Uterus (tissue), 4 donors: ENCODE measurements at places on chromosomes 2 and 18. TPM values are rescaled to one million over a fixed set of nuclear protein-coding genes. Genes with fewer than 3 reads are reported as not detected.

GRCh38 chr2:75055142-75055819 is 96.8 kb downstream of the POLE4 start:
- DNase-seq: no peak

Gene SLC9A4
- 1.2 TPM for total RNA-seq

- DNase-seq: no peak
These were observed 12.3 kb upstream of the SMAD7 start for GRCh38 chr18:48962994-48963561.

DNA sequence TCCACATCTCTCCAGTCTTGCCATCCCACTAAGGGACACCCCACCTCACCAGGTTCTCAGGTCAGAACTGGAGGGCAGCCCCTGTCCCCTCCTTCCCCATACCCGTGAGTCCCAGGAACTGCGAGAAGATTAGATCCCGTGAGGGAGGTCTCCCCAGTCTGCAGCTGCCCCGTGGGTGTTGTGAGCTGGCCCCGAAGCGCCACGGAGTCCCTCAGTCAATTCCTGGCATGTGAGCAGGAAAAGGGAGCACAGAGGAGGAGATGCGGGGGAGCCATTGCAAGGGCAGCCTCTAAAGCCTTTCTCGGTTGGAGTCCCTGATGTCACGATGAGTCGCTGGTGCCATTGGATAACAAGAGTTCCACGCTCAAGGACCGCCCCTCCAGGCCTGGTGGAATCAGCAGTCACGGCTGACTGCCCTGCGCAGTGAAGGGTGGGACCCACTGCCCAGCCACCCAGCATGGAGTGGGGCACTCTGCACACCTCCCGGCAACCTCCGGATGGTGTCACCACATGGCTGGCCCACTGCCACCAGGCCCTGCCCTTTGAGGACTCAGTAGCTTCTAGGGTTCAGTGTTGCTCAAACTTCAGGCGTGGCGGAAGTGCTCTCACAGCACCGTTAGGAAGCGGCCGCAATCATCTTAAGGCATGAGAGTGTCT is 434.9 kb upstream of the MYT1L start:
- no peak for DNase-seq

GRCh38 chr2:109312902-109313301 is 183.9 kb downstream of the SH3RF3 start:
- no peak for DNase-seq

Gene FAP
- total RNA-seq: 21.2 TPM

DNA sequence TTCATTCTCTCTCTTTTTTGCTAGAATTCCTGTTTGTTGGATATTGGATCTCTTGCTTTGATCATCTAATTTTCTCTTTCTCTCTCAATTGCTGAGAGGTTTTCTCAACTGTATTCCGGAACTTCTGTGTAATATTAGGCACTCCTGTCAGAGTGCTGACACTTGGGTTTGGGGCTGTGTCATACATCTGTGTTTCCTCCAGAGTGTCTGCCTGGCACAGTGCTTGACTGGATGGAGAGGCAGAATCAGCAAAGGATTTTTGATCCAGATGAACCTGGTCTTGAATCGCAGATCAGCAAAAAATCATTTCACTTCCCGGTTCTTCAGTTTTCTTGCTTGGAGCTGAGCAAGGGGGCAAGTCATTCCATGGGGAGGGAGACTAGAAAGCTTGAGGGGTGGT is 87.7 kb upstream of the CXCR4 start:
- DNase-seq: no peak

DNA sequence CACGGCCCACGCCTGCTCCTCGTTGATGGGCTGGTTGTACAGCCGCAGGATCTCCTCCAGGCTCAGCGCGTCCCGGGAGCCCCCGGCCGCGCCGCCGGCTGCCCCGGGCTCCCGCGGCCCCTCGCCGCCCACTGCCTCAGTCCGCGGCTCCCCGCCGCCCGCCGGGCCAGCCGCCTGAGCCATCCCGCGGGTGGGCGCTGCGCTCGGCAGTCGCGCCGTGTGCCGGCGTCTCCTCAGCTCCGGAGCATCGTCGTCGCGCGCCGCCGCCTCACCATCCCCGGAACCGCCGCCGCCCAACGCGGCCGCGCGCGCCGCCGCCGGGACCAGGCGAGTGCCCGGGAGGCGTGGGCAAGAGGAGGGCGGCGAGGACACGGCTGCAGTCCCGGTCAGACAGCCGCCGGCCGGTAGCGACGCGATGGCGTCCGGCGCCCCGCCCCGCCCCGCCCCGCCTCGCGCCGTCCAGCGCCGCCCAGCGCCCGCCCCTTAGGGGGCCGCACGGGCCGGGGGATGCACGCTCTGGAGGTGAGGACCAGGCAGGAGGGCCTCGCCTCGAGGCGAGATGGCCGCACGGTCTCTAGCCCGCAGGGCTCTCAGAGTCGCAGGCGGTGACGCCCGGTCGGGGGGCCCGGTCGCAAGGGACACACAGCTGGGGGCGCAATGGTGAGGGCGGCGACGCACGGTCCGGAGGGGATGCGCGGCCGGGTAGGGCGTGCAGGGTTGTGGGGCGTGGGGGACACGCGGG is at the start of gene SPIRE1:
Gene SPIRE1, minus strand, starts transcription at position 424 of the 742 bp plus-strand sequence. Its CDS starts 241 bp downstream, at position 183.
- peak; percentile 55 for DNase-seq

DNA sequence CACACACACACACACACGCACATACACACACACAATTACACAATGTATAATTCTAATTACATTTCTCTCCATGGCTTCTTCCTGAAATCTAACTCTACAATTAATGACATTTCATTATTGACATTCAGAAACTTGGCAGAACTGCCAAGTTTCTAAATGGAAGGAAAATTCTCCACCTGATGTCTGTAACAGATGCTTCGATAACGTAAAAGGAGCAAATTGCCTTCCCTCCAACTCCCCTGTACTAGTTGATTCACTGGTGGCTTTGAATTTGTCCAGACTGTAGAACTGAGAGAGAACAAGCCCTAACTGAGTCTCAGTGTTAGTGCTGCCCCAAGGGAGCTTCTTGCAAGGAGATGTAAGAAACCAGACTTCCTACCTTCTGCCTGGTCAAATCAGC is 255.1 kb upstream of the TMEM200C start:
- DNase-seq: no peak

Gene VWA3B
- total RNA-seq: 2.1 TPM

GRCh38 chr2:204133476-204133875 is 196.9 kb downstream of the ICOS start:
- no peak for DNase-seq

Gene MFSD6
- total RNA-seq: 3.6 TPM

DNA sequence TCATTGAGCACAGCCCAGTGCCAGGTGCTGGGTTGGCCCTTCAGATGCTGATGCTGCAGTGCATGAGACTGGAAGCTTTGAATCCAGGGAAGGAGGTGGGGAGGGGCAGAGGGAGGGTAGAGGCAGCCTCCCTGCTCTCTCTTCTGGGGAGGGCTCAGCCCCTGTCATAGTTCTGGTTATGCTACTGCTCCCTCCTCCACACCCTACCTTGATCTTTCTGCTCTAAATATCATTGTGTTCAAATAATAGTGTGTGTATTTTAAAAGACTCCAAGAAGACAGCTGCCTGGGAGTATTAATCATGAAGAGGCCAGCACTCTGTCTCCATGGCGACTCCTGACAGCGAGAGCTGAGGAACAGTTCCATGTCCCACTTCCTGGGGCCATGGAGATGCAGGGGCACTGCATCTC is 3.8 kb upstream of the EGR4 start:
- DNase-seq: no peak

DNA sequence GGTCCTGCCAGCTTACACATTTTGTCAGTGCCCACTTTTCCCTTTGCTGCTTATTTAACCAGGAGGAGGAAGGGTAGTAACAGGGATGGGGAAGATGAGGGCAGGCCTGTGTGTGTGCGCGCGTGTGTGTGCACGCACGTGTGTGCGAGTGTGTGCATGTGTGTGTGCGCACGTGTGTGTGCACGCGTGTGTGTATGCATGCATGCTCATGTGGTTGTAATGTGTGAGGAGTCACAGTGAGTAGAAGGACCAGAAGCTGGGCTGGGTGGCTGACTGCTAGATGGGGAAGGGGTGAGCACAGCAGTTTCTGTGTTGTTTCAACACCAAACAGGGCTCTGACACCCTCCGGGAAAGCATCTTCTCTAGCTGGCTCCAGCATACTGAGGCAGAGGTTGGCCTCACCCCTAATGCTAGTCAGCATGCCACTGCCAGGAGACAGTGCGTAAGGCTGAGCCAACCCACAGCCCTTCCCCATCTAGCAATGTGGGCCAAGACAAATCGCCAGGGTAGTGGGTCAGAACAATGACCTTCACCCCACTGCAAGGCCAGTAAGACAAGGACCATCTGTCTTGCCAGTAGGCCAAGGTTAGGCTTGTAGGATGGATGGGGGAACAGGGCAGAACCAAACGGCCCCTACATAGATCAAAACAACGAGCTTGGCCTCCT is 218.7 kb upstream of the SMAD2 start:
- no peak for DNase-seq

Gene RFX8
- 0.51 TPM for total RNA-seq

GRCh38 chr2:96374211-96374951 is 38.8 kb downstream of the NCAPH start:
- DNase-seq: no peak

Gene WNT6
- not detected for total RNA-seq

Gene LINC00305
- not detected for total RNA-seq

Gene CCDC74A
- total RNA-seq: 17.5 TPM

DNA sequence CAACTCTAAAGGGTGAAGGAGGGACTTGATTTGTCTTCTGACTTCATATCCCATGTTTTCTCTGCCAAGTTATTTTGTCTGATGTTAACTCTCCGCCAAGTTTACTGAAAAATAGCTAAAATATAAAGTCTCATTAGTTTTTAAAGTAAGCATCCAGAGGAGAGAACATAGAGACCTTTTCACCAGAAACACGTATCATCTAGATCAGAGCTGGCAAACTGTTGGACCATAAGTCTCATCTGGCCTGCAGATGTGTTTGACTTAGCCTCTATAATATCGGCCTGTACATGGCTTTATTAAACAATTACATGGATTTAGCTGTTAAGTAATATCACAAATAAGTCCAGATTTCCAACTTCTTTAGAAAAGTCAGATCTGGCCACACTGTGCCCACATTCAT is 182.6 kb downstream of the PLCL1 start:
- no peak for DNase-seq

Gene IGFBP5
- 2,812 TPM for total RNA-seq

Gene CYP27C1
- 1.2 TPM for total RNA-seq

GRCh38 chr2:2328848-2329247 is 2.2 kb downstream of the MYT1L start:
- no peak for DNase-seq

Gene PEX13
- total RNA-seq: 21.6 TPM

GRCh38 chr2:63029058-63029457 is 21.6 kb upstream of the OTX1 start:
- no peak for DNase-seq

DNA sequence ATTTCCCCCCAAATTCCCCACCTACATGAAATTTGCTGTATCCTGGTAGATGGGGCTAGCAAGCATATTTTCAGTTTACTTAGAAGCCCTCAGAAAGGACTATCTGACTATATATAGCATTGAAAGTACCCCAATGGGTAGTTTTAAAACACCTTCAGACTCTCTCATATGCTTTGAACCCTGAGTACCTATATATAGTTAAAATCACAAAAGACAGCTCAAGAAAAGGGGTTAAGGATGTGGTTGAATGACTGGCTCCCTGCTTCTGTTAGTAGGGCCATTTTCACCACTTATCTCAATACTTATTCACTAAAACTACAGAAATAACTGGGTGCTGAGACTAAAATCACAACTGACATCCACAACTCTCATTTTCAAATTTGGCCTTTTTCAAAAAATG is 18.5 kb downstream of the WDPCP start:
- no peak for DNase-seq
